ENCODE measurements at places on chromosomes 1 and 21.

- DNase-seq: no peak
Observed at GRCh38 chr1:31580513-31580870, 4.2 kb downstream of the TINAGL1 start.

DNA sequence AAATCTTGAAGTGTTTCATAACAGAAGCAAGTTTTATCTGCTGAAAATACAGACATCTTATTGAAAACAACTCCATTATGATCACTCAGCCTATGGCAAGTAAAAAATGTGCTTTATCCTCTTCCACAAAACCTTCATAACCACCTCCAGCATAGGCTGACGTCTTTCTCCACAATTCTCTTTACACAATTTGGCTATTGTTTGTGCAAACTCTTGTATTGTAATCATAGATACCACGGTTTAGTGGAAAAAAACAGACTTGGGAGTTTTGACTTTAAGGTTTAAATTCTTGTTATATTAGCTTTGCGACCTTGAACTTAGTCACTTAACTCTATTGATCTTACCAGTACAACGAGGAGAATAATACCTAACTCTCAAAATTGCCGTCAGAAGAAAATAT is 126.1 kb downstream of the PLD5 start:
- DNase-seq: no peak

DNA sequence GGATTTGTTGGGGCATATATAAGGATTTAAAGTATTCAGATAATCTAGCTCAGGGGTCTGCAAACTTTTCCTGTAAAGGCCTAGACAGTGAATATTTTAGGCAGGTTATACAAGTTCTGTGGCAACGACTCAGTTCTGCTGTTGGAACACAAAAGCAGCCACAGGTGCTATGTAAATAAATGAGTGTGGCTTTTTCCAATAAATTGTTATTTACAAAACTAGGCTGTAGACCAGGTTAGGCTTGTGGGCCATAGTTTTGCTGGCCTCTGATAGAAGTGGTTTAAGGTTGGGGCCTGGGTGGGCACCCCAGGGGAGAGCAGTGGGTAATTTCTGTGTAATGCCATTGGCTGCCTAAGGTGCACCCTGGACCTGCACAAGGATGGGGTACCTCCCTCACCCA is 16.9 kb upstream of the IGFN1 start:
- DNase-seq: no peak

DNA sequence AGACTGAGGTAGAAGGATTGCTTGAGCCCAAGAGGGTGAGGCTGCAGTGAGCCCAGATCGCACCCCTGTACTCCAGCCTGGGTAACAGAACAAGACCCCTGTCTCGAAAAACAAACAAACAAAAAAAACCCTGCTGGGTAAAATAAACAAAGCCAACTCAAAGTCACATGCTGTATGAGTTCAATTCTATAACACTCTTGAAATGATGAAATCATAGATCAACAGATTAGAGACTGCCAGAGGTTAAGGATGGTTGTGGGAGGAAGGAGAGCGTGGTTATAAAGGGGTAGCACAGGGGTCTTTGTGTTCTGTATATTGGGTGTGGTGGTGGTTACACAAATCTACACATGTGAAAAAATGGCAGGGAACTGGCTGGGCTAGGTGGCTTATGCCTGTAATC is 62.5 kb downstream of the TAS1R2 start:
- no peak for DNase-seq

- no peak for DNase-seq
Observed at GRCh38 chr1:19377812-19378718, 65.9 kb downstream of the SLC66A1 start.

All from activated CD4-positive, alpha-beta T cell treated with anti-CD3 and anti-CD28 coated beads for 24 hours (primary cell).